ENCODE measurements at places on chromosomes 7 and 10. TPM values are rescaled to one million over a fixed set of nuclear protein-coding genes. Genes with fewer than 3 reads are reported as not detected.

DNA sequence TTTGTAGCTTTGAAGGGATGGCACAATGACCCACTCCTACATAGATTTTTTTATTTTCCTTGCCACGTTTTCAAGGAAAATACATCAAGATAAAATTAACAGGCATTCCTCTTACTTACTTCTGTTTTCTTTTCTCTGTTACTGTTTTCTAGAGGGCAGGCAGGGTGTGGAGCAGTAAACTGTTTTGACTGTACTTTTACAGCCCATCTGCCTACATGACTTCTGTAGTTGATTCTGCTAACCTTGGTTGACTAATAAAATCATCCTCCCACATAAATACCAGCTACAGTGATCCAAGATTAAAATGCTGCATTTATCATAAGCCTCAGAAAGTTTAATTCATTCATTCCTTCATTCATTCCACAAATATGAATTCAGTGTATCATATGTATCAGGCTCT lies 158.5 kb downstream of the TRIL start:
- DNase-seq: no peak

DNA sequence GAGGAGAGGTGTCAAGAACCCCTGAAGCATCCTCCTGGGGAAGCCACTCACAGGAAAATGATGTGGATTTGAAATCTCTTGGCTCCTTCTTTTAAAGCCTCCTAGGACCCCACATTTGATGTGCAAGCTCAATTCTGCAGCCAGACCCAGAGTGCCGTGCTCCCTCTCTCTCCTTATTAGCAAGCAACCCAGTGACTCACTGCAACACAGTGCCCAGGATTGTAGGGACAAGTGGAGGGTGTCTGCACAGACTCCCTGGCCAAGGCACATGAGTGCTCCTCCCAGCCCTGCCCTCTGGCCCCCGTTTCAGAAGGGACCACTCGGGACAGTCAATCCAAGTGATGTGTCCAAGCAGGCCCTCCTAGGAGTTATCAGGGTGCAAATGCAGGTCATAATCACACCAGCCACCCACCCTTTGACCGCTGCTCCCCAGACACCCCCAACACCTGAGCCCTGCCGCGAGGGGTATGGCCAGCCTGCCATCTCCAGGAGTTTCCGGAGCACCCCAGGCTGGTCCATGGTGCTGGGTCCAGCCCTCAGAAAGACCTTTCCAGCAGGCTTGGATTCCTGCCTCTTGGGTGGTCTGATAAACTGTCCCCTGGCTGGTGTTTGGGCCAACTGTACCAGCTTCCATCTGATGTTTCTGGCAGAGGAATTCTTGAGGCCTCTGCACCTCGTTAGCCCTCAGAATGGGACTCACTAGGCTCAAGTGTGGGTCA lies 54.5 kb upstream of the CXCL12 start:
- DNase-seq: no peak

GRCh38 chr7:15643000-15643705 lies 43.3 kb downstream of the MEOX2 start:
- DNase-seq: no peak

- DNase-seq: no peak
Observed at GRCh38 chr7:135678612-135679575, 16.6 kb downstream of the STMP1 start.

DNA sequence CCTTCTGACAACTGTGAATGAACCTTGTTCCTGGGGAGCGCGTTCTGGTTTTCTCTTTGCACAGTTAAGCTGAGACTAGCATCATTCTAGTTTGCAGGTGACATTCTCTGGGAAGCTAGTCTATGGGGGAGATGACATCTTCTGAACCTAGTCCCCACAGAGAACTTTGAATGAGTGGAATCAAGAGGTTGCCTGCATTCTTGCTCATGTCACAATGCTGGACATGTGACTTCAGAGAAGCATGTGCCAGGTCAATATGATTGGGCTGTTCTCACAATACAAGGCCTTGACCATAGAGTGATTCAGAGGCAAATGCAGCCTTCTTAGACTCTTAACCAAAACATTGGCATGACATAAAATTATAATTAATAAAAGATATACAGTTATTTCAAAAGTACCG lies 22.1 kb downstream of the KLLN start:
- DNase-seq: no peak

Gene AKR1C3
- 96.8 TPM for total RNA-seq

Gene EVX1
- total RNA-seq: not detected

Gene UCMA
- not detected for total RNA-seq

Data from Caco-2 (cell line).